ENCODE measurements at places on chromosomes 1 and 21.

GRCh38 chr1:50333595-50333974 is 89.7 kb downstream of the DMRTA2 start:
- DNase-seq, result peak; percentile 51

GRCh38 chr1:71324671-71325267 is 243.9 kb upstream of the ZRANB2 start:
- no peak for DNase-seq

GRCh38 chr1:64900916-64901315 is 65.4 kb downstream of the JAK1 start:
- no peak for DNase-seq

GRCh38 chr1:235206533-235207208 is 45.6 kb upstream of the RBM34 start:
- no peak for DNase-seq

DNA sequence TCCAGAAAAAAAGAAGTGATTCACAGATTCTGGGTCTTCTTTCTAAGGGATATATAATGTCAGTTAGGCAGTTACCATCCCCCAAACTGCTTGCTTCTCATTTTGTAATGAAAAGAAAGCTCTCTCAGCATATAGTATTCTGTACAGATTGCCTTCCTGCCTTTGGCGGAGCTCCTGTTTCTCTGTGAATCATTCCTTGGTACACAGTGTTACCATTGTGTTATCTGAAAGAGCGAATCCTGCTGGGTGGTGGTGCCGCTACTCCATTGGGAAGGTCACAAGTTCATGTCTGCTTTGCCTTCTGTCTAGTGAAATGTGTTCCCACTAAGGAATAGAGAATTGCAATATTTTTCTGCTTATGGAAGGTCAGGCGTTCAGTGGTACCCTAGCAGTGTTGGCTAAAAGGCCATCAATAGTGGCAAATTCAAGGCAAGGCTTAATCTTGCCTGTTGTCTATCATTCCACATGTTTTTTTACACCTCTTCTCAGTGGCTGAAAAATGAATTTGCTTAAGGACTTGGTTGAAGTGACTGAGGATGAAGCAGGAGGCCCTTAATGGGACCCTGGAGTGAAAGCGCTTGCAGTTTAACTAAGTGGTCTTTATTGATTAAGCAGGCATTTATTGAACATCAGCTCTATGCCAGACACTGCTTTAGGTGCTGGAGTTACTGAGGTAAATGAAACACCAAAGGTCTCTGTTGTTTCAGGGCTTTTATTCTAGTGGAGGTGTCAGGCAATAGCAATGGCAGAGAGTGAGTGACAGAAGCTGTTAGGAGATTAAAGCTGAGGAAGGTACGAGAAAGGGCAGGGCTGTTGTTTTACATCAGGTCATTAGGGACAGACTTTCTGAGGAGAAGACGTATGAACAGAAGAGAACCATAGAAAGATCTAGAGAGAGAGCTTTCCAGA is 186.7 kb downstream of the PDE4B start:
- no peak for DNase-seq

DNA sequence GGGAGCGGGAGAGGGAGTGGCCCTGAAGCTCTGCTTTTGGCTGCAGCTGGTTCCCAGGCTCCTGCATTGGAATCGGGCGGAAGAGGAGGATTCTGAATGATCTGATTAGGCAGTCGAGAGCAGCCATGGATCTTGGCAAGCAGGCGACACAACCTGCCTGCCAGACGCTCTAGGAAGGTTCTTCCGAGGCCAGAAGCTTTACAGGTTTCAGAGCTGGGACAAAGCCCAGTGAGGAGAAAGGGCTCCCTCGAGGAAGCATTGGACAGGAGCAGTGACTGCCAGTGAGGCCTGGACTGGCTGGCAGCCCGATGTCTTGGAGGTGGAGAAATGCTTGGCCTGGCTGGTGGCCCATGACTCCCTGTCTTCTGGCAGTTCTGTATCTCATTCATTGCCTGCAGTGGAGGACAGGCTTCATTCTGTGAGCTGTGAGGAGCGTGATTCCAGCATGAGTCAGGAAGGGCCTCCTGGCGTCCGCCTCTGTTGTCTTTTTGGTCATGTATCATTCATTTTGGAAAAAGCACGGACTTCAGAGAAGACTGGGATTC is 132.7 kb upstream of the IPO9 start:
- no peak for DNase-seq

DNA sequence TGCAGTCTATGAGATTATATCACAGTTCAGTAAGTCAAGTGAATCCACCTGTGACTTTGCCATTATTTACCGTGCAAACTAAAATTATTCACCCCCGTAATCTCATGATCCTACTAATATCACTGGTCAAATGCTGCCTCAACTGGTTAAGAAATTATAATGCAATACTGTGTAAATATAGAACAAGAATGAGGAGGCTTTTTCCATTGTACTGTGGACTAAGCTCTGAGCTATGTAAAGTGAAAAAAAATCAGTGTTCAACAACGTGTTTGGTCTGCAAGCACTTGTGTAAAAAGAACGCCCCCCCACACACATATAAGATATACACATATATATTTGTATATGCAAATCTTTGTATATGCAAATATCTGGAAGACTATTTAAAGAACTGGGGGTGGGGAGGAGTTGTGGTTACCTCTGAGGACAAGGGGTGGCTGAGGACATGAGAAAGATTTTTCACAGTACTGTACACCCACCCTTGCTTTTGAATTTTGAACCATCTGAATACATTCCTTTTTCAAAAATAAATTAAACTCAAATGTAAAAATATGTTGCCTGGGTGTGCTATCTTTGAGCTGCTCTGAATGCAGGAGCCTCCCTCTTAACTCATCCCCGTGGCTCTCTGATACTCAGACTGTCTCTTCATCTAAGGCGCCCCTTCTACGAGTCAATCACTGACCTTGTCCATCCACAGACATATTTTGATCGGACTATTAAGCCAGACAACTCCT is 57.0 kb downstream of the PTP4A2 start:
- DNase-seq, result peak; percentile 76

GRCh38 chr1:165411396-165411795 is 33.5 kb downstream of the RXRG start:
- DNase-seq, result no peak

DNA sequence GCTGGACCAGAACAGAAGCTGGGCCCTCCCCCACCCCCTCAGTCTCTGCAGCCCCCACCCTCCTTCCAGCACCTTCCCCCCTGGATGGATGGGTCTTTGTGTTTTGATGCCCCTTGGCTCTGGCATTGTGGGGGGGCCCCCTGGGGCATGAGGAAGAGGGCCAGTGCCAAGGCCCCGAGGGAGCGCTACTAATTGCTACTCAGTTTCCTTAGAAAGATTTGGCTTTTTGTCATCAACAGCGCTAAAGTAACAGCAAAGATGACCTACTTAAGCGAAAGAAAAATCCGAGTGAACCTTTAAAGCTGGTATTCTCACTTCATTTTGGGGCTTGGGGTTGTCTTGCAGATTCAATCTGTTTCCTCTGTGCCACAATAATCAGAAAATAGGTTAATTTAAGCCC is 63.5 kb downstream of the SKI start:
- DNase-seq, result no peak

- DNase-seq, result peak; percentile 78
These were observed 38.8 kb downstream of the PARP1 start for GRCh38 chr1:226369110-226369509.

DNA sequence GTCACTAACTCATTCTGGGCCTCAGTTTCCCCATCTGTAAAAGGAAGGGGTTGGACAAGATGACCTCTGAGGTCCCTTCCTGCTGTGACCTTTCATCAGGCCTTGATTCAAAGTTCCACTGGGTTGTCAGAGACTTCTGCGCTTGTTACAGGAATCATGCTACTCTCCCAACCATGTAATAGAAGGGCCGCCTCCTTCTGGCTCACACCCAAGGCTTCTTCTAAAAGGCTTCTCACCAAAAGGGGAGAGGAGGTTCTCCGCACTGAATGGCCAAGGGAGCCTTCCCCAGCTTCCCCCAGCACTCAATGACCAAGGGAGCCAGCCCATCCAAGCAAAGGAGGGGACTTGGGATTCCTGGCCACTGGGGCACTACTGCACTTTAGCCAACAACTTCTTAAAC is 42.7 kb downstream of the GRHL3 start:
- DNase-seq, result no peak

- no peak for DNase-seq
These were observed 69.6 kb upstream of the COL24A1 start for GRCh38 chr1:86226204-86226603.

GRCh38 chr1:116429821-116430374 is 56.9 kb downstream of the ATP1A1 start:
- no peak for DNase-seq

- DNase-seq, result no peak
These were observed 5.5 kb upstream of the PIK3R3 start for GRCh38 chr1:46137916-46138315.

DNA sequence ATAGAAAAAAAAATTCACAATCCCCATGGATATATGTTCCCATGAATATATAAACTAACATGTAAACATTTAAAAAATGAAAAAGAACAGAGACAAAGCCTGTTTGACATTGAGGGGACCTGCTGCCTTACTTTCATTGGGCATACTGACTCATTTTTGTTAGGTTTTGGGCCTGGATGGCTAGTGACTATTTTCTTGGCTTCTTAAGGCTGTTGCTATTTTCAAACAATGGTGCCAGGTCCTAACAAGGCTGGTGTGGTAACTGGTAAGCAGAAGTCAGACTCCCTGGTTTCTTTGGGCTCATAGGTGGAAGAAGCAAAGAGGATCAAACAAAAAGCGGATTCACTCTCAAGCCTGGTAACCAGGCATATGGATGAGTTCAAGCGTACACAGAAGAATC is 51.0 kb downstream of the LAMC2 start:
- no peak for DNase-seq

DNA sequence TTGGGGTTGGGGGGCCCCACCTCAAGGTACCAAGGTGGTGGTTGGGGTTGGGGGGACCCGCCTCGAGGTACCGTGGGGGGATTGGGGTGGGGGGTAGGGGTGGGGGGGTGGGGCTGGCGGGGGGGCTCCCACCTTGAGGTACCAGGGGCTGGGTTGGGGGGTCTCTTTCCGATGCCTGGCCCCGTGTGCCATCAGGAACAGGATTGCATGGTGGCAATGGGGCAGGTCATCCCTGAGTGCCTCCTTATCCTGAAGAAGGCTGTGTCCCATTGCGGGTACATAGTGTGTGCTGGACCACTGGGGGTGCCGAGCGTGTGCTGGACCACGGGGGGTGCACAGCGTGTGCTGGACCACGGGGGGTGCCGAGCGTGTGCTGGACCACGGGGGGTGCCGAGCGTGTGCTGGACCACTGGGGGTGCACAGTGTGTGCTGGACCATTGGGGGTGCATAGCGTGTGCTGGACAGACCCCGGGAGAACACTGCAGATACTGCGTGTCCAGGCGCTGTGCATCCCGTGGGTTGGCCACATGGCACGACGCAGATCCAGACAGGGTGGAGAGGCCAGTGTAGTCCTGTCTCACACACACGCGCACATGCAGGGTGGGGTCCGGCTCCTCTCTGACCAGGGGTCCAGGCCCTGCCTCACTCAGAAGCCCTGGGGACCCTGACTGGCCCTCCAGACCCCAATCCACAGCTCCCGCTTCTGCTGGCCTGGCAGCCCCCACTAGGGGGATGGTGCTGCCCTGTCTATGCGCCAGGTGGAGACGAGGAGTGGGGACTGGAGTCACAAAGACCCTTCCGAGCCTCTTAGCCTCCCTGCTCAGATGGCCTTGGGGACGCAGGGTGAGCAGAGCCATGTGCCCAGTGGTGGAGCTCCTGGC is 4.2 kb downstream of the SCNN1D start:
- no peak for DNase-seq

DNA sequence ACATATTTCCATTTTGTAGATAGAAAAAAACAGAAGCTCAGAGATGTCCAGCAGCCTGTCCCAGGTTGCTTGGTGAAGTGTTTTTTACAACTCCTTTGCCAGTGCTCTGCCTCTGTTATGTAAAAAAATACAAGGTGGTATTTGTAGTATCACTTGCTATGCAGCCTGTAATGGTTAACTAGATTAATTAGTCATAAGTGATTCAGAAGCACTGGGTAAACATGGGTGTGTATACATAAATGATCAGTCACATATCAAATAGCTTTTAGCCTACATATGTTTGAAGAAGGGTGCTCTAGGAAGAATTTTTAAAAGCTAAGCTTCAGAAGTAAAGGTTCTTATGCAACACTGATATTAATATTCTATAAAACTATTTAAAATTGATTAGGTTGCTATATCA is 70.0 kb upstream of the MAGI3 start:
- no peak for DNase-seq

DNA sequence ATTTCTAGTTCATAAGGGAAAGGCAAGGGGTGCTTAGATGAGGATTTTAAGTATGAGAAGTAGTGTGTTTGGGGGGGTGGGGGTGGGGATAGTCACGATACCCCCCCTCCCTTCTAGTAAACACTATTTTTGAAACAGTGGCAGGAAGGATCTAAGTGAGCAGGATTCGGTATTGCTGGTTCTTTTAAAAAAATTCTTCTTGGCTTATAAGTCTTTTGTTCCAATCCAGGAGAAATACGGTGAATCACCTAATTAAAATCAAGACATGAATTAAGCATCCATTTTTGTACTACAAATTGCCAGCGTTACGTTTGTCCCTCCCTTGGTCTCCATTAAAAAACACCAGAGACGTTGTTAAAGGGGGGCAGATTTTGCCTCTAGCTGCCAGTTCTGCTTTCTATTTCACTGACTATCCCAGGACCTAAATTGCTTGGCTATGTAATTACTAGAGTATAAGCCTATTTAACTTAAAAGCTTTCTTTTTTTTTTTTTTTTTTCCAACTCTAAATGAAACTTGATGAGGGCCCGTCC is 911 bp downstream of the LMO4 start:
- DNase-seq, result no peak

GRCh38 chr1:85850238-85850637 is 142.0 kb upstream of the ZNHIT6 start:
- DNase-seq, result no peak

DNA sequence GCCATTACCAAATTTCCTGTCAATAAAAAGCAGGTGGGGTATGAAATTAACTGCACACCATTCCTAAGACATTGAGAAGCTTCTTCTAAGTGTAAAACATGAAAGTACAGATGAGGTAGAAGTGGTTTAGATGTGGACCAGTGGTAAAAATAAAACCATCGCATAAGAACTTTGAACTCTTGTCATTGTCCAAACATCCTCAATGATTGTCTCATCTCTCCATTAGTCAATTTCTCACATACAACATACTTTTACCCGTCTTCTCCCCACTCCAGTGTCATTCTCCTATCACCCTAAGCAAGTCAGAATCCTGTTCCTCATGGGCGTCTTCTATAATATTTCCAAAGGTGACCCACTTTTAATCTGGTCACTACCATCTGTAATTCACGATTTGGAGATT is 24.3 kb upstream of the SLC19A2 start:
- DNase-seq, result no peak

DNA sequence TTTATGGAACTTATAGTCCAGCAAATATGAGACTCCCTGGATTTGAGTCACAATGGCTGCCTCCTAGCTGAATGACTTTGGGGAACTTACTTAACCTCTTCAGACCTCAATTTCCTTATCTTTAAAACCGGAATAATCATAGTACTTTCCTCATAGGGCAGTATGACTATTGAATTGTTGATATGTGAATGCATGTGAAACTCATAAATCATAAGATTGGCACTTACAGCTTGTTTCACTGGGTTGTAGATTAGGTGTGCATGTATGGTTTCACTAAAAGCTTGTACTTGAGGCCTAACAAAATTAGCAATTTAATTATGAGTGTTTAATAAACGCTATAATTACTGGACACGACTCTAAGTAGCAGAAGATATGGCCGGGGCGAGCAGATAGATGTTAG is 72.5 kb downstream of the ST6GALNAC5 start:
- DNase-seq, result no peak
